ENCODE measurements at places on chromosomes 13 and 19. TPM values are rescaled to one million over a fixed set of nuclear protein-coding genes. Genes with fewer than 3 reads are reported as not detected.

The GPR18 gene
- not detected for total RNA-seq

The CD33 gene
- not detected for total RNA-seq

The CYSLTR2 gene
- total RNA-seq, result not detected

The ZNF506 gene
- 8.6 TPM for total RNA-seq

The DCLK1 gene
- total RNA-seq, result 38.9 TPM

The KCTD12 gene
- total RNA-seq, result 85.2 TPM

The ZNF93 gene
- 3.9 TPM for total RNA-seq

The UPK1A gene
- total RNA-seq, result not detected

The ELSPBP1 gene
- not detected for total RNA-seq

The SHISA7 gene
- total RNA-seq, result not detected

The NUP62 gene
- 26.8 TPM for total RNA-seq

The GAS6 gene
- 42.6 TPM for total RNA-seq

The KIR2DL1 gene
- total RNA-seq, result not detected

The TSEN34 gene
- total RNA-seq, result 64.7 TPM

The CGB1 gene
- total RNA-seq, result not detected

The HIF3A gene
- total RNA-seq, result 22.0 TPM

The TGFBR3L gene
- total RNA-seq, result 0.78 TPM

The DNMT1 gene
- total RNA-seq, result 82.7 TPM

The SPACA4 gene
- not detected for total RNA-seq

The FXYD1 gene
- not detected for total RNA-seq

The PSG7 gene
- not detected for total RNA-seq

The KLHL1 gene
- total RNA-seq, result not detected

The ZNF814 gene
- 9.8 TPM for total RNA-seq

The MAST3 gene
- total RNA-seq, result 2.5 TPM

The KDELR1 gene
- total RNA-seq, result 84.9 TPM

The CFAP97D2 gene
- not detected for total RNA-seq

The C1QTNF9B gene
- not detected for total RNA-seq

The DYRK1B gene
- total RNA-seq, result 9.0 TPM

The TRPC4 gene
- under 0.01 TPM for total RNA-seq

The WDR83 gene
- total RNA-seq, result 6.3 TPM

The LRP3 gene
- total RNA-seq, result 31.1 TPM

The BIVM gene
- total RNA-seq, result 34.4 TPM

The MOB3A gene
- 79.2 TPM for total RNA-seq

The ZNF471 gene
- total RNA-seq, result 1.8 TPM

The CACNG6 gene
- not detected for total RNA-seq

The FXYD7 gene
- total RNA-seq, result not detected

The CEACAM1 gene
- total RNA-seq, result not detected

The LYPD3 gene
- not detected for total RNA-seq

The SLC25A41 gene
- total RNA-seq, result not detected

The OR4F17 gene
- not detected for total RNA-seq

The NLRP7 gene
- not detected for total RNA-seq

The IZUMO1 gene
- not detected for total RNA-seq

The ZNF763 gene
- 0.20 TPM for total RNA-seq

The KANK2 gene
- 206 TPM for total RNA-seq

The CD22 gene
- total RNA-seq, result 1.4 TPM

The GFY gene
- total RNA-seq, result not detected

The GAPDHS gene
- not detected for total RNA-seq

The TNNT1 gene
- 2.9 TPM for total RNA-seq

The OSCAR gene
- total RNA-seq, result 0.20 TPM

Data from subcutaneous preadipocyte (primary cell).